ENCODE measurements at places on chromosomes 6 and 20. TPM values are rescaled to one million over a fixed set of nuclear protein-coding genes. Genes with fewer than 3 reads are reported as not detected.

GABRR1 gene
- 0.15 TPM for total RNA-seq

THBS2 gene
- total RNA-seq: 9.4 TPM

OR2H2 gene
- total RNA-seq: not detected

ESR1 gene
- 4.4 TPM for total RNA-seq

MYH7B gene
- 32.7 TPM for total RNA-seq

SLC22A23 gene
- 13.7 TPM for total RNA-seq

SLC25A27 gene
- 6.8 TPM for total RNA-seq

CYP39A1 gene
- 0.71 TPM for total RNA-seq

CRISP2 gene
- not detected for total RNA-seq

Data from psoas muscle (tissue), 8 donors.